ENCODE measurements at places on chromosomes 6 and 20.

- no peak for DNase-seq
Measured at GRCh38 chr6:28771401-28772267, 152.2 kb downstream of the TRIM27 start.

GRCh38 chr20:58710481-58711265, 18.1 kb downstream of the NPEPL1 start:
- DNase-seq: no peak

DNA sequence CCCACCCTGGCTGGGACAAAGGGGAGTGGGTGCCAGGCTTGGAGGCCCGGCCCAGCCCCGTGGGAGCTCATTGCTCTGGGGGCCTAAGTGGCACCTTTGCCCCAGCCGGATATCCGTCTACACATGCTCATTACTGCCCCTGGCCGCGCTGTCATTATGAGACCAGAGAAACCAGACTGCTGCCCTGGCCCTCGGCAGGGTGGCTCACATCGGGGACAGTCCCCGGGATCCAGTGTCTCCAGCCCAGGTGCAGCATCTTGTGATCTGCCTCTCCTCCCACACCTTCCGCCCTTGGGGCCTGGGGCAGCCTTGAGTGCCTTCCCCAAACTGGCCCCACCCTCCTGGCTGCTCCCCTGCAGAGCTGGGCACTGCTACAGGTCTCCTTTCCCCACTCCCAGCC, 4.9 kb downstream of the SRMS start:
- no peak for DNase-seq

DNA sequence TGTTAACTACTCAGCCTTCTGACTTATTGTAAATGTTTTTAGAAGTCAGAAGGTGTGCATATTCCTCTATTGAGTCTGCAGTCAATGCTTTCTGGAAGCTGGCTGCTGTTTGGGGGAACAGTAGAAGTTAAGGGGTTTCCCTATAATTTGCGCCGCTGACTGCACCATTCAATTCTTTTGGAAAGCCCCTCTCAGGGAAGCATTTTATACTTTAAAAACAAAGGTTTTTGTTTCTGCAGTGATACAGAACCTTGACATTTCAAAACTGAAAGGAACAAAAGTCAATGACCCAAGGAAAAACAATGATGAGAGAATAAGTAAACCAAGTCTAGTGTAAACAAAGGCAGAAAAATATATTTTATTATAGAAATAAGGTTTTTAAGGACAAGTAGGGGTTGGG, 120.8 kb upstream of the TNFAIP3 start:
- DNase-seq: no peak

DNA sequence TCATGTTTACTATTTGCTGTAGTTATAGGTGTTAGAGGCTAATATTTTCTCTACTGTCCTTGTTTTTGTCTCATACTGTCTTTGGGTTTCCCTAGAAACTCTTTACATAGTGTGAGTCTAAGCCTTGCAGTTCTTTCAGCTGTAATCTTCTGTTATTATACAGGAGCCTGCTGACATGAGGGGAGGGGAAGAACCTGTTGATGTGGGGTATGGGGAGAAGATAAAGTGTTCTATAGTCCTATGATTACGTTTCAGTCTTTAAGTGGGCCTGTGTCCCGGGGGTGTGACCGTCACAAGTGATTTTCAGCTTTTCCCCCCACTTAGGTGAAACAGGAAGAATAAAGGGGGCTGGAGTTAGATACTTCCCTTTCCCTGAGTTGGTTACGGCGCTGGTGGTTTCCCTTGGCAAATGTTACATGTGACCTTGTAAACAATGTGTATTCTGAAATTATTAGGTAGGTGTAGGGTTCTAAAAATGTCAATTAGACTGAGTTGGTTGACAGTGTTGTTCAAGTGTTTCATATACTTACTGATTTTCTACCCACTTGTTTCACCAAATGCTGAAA, 41.3 kb downstream of the REV3L start:
- no peak for DNase-seq

- no peak for DNase-seq
Measured at GRCh38 chr6:21965016-21965415, 331.8 kb downstream of the PRL start.

GRCh38 chr6:2739335-2739734, 11.4 kb downstream of the MYLK4 start:
- no peak for DNase-seq

- DNase-seq: no peak
Measured at GRCh38 chr20:61724376-61724775, 341.3 kb downstream of the TAF4 start.

GRCh38 chr6:16758163-16758975, 2.9 kb downstream of the ATXN1 start:
- no peak for DNase-seq

DNA sequence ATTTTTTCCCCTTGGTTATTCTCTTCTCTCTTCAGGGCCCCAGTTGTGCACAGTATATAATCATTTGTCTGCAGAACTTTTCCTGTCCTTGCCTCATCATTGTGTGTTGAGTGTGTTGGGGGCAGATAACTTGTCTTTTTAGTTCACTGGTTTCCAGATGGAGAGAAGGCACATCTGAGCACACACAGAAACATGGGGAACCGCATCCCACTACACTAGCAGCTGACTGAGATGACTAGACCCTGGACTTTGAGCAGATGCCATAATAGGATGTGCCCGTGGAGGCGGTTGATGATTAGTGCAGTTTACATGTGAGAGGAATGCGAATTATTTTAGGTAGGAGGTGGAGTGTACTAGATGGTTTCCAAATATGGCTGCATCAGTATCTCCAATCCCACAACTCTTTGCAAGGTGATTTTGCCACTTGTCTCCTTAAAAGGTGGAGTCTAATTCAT, 26.5 kb upstream of the SH3BGRL2 start:
- DNase-seq: peak; percentile 79

- peak; percentile 3 for DNase-seq
Measured at GRCh38 chr6:170584954-170585498, 589 bp upstream of the PDCD2 start.

- no peak for DNase-seq
Measured at GRCh38 chr6:166922937-166923336, 33.4 kb downstream of the RNASET2 start.

GRCh38 chr6:151029970-151030369, 164.5 kb downstream of the MTHFD1L start:
- no peak for DNase-seq

DNA sequence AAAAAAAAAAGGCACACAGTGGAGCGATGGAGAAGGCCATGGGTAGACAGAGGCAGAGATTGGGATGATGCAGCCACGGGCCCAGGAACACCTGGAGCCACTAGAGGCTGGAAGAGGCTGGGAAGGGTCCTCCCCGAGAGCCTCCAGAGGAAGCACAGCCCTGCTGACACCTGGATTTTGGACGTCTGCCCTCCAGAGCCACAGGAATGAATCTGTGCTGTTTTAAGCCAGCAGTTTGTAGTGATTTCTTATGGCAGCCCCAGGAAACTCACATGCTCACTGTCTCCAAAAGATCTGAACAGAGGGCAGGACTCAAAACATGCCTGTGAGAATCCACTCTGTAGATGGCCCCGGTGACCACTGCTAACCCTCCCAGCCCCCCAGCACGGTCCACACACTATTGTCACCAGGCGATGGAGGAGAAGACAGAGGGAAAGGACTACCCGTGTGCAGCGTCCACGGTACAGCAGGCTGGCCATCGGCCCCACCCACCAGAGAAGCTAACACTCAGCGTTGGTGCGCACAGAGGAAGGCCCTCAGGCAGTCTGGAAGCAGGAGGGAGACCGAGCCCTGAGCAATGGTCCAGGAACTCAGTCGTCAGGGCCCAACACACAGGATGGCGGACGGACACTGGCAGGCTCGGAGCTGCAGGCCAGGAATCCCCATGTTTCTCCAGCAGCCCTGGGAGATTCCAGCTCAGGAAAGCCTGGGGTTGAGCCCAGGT, 99.7 kb downstream of the BMP7 start:
- DNase-seq: no peak
